ENCODE measurements at places on chromosomes 4 and X. TPM values are rescaled to one million over a fixed set of nuclear protein-coding genes. Genes with fewer than 3 reads are reported as not detected.
A peak's percentile ranks its signal among the peaks of the same experiment; 100 is the strongest.

DNA sequence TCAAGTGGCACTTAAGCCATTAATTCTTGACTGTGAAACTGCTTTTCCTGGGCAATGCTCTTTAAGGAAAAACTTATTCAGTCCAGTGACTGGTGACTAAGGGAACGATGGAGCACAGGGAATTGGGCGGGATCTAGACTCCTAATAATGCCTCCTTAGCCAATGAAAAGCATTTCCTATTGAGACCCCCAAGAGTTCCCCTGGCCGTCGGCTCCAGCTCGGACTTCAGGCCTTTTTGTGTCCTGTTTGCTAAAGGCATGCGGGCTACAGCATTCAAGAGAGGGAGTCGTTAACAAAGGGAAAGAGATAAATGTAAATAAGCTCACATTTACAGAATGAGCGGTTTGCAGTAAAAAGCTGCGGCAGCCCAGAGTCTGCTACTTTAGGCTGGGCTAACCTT, at the start of gene LPAR4:
Gene LPAR4 (plus strand): TSS at position 232 of the 400 bp plus-strand sequence. CDS start 7,150 bp downstream, outside the sequence.
- H3K36me3 ChIP-seq = no peaks in the 10 kb centered on the region
- H3K4me3 ChIP-seq = peak within 1 kb of the TSS; percentile 73
- no peak for DNase-seq
- H3K27me3 ChIP-seq = no peaks in the 10 kb centered on the region
- H3K4me1 ChIP-seq = peaks cover 13% of the 10 kb centered on the region

GRCh38 chr4:5409972-5410618, 298.3 kb downstream of the EVC2 start:
- peaks cover 17% of the 10 kb centered on the region for H3K36me3 ChIP-seq
- H3K27me3 ChIP-seq = no peaks in the 10 kb centered on the region
- no peak overlapping the region for H3K4me3 ChIP-seq

Gene TBX22
- not detected for total RNA-seq

DNA sequence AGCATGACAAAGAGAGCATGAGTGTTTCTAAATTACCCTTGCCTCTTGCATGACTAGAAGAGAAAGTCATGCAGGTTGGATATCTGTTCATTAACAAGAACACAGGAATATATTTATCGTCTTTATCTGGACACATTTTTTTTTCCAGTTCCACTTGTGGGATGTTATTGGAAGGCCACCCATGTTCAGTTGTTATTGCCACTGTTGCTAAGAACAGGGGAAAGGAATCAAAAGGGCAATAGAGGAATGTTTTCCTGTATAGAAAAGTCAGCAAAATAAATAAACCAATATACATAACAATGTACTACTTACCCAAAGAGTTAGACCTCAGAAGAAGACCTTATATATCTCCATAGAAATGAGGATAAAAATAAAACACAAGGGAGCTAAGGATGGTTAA, 270.1 kb downstream of the QDPR start:
- H3K4me3 ChIP-seq = no peak overlapping the region
- H3K36me3 ChIP-seq = no peaks in the 10 kb centered on the region
- H3K27ac ChIP-seq = no peak overlapping the region
- peaks cover 2% of the 10 kb centered on the region for H3K27me3 ChIP-seq
- no peaks in the 10 kb centered on the region for H3K4me1 ChIP-seq
- no peak for DNase-seq

DNA sequence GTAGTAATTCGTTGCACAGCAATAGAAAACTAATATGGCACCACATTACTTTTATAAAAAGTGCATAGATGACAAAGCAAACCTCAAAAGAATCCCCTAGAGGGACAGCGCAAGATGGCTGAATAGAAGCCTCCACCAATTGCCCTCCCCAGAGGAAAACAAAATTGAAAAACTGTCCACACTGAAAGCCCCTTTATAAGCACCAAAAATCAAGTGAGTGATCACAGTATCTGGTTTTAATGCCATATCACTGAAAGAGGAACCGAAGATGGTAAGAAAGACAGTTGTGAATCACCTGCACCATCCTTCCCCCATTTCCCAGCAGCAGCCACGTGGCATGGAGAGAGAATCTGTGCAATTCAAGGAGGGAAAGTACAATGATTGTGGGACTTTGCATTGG, 522.2 kb downstream of the GLUD2 start:
- DNase-seq = no peak
- H3K4me3 ChIP-seq = no peak overlapping the region
- no peaks in the 10 kb centered on the region for H3K36me3 ChIP-seq
- H3K4me1 ChIP-seq = no peaks in the 10 kb centered on the region
- H3K27me3 ChIP-seq = peaks cover 3% of the 10 kb centered on the region
- no peak overlapping the region for H3K27ac ChIP-seq

DNA sequence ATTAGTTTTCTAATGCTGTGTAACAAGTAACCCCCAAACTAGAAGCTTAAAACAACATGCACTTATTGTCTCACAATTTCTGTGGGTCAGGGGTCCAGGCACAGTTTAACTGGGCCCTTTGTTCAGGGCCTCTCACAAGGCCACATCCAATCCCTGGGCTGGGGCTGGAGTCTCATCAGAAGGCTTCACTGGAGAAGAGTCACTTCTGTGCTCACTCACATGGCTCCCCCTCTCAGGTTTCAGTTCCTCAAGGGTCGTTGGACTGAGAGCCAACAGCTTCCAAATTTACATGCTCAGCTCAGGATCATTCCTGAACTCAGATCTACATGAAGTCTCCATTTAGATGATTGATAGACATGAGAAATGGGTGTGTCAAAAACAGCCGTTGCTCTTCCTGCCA, 77.1 kb downstream of the EVC start:
- H3K4me1 ChIP-seq = peaks cover 3% of the 10 kb centered on the region
- DNase-seq = peak; percentile 27
- H3K36me3 ChIP-seq = peaks cover 41% of the 10 kb centered on the region

DNA sequence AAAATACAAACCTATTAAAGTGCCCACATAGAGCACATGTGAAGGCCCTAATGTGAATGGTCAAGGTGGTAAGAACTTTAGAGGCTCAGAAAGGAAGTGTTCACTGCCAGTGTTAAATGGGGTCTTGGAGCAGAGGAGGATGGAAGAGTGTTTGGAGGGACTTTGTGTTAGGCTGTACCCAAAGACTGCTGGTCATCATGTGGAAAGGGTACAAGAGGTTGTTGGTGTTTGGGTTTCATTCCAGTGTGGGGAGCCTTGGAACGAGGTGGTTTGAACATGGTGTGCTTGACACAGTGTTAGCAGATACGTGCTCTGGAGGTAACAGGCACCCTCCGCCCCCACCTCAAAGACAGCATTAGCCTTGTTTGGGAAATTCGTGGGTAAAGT, 73.1 kb downstream of the RAPGEF2 start:
- DNase-seq = no peak
- peak overlapping the region; percentile 78 for H3K27ac ChIP-seq
- H3K36me3 ChIP-seq = no peaks in the 10 kb centered on the region
- H3K27me3 ChIP-seq = no peaks in the 10 kb centered on the region
- peaks cover 46% of the 10 kb centered on the region for H3K4me1 ChIP-seq
- no peak overlapping the region for H3K4me3 ChIP-seq

GRCh38 chrX:147478899-147479298, 432.8 kb upstream of the FMR1 start:
- no peak overlapping the region for H3K27ac ChIP-seq
- no peaks in the 10 kb centered on the region for H3K27me3 ChIP-seq
- H3K36me3 ChIP-seq = no peaks in the 10 kb centered on the region
- no peak for DNase-seq
- H3K4me1 ChIP-seq = no peaks in the 10 kb centered on the region

Gene PLXNA3
- 108 TPM for total RNA-seq

DNA sequence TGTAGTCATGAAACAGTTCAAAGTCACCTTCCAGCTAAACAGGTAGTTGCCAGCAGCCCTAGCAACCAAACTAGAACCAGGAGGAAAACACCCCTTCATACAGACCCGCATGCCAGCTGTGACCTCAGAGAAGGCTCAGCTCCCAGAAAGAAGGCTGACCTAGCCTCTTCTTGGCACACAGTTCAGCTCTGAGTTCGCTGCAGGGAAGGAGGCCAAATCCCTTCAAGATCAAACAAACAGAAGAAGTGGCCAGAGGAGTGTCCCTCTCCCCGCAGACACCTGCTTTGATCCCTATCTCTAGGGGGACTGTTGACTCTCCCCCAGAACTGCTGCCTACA, 56.0 kb downstream of the HADH start:
- H3K27ac ChIP-seq = no peak overlapping the region
- no peaks in the 10 kb centered on the region for H3K27me3 ChIP-seq
- no peak overlapping the region for H3K4me3 ChIP-seq

- H3K4me3 ChIP-seq = no peak overlapping the region
- no peak for DNase-seq
- peaks cover 43% of the 10 kb centered on the region for H3K4me1 ChIP-seq
- H3K27ac ChIP-seq = peak overlapping the region; percentile 5
- no peaks in the 10 kb centered on the region for H3K36me3 ChIP-seq
Observed at GRCh38 chrX:53284684-53285447, 3.5 kb upstream of the IQSEC2 start.

DNA sequence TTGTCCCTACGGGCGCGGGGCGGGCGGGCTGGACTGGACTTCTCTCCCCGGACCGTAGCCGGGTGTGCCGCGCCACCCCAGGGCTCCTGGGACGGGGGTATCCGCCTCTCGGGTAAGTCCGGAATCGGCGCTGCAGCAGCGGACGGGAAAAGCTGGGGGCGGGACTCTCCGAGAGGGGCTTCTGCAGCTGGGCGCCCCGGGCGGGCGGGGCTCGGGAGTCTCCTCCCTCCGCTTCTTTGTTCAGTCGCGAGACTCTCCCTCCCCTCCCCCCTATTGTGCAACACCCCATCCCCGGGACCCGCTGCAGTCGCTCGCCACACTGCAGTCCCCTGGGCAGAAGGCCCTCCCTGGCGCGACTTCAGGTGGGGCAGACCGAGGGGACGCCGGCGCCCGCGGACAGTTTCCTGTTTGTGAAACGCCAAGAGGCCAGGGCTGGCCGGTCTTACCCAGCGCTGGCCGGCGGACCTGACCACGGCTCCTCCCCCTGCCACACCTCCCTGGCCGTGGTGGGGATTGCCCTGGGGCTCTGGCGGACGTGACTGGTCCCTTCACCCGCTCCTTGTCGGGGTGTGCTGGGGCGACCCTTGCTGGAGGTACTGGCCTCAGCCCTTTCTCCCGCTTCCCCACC, 966 bp downstream of the CCNG2 start:
- no peaks in the 10 kb centered on the region for H3K27me3 ChIP-seq
- H3K27ac ChIP-seq = peak overlapping the region; percentile 79
- peaks cover 25% of the 10 kb centered on the region for H3K36me3 ChIP-seq
- H3K4me3 ChIP-seq = peak overlapping the region; percentile 97

DNA sequence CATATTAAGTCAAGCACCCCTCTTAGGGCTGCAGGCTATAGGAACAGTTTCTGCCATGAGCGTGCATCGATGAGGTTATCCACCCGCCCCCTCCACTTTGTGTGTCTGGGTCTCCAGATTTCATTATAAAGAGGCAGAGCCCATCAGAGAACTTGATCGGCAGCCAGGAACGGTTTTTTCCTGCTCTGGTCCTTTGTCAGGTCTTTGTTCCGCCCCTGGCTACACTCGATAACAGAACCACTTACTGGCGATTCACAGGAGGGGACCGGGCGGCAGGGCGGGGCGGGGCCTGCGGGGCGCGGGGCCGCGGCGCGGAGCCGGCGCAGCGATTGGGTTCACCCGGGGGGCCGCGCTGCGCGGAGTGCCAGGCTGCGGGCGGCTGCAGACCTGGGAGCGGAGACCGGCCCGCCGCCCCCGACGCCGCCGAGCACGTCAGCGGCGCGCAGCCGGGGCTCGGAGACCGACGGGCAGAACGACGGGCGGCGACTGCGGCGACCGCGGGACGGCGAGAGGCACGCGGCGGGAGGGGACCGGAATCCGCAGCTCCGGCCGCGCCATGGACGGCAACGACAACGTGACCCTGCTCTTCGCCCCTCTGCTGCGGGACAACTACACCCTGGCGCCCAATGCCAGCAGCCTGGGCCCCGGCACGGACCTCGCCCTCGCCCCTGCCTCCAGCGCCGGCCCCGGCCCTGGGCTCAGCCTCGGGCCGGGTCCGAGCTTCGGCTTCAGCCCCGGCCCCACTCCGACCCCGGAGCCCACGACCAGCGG, at the start of gene SLC10A4:
Gene SLC10A4 (plus strand): TSS at position 338 of the 771 bp plus-strand sequence. CDS start 219 bp downstream, at position 557.
- no peaks in the 10 kb centered on the region for H3K36me3 ChIP-seq
- H3K4me1 ChIP-seq = peaks cover 3% of the 10 kb centered on the region
- no peak for DNase-seq
- peak within 1 kb of the TSS; percentile 67 for H3K4me3 ChIP-seq

DNA sequence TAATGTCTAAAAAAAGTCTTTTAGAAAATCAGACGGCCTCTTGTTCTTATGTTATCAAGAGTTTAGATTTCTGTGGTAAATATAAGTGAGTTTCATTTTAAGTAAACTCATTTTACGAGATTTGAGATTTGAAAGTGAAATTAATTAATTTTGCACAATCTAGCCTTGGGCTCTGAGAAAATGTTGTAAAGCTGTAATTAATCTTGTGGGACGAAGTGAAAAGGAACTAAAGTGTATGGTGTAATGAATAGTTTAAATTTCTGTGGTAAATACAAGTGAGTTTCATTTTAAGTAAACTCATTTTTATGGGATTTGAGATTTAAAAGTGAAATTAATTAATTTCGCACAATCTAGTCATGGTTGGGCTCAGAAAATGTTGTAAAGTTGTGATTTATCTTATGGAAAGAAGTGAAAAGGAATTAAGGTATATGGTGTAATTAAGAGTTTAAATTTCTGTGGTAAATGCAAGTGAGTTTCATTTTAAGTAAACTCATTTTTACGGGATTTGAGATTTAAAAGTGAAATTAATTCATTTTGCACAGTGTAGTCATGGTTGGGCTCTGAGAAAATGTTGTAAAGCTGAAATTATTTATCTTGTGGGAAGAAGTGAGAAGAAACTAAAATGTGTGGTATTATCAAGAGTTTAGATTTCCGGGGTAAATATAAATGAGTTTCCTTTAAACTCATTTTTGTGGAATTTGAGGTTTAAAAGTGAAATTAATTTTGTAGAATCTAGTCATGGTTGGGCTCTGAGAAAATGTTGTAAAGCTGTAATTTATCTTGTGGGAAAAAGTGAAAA, 1.6 kb downstream of the SCML1 start:
- no peaks in the 10 kb centered on the region for H3K27me3 ChIP-seq
- peak overlapping the region; percentile 87 for H3K4me3 ChIP-seq
- H3K36me3 ChIP-seq = no peaks in the 10 kb centered on the region

DNA sequence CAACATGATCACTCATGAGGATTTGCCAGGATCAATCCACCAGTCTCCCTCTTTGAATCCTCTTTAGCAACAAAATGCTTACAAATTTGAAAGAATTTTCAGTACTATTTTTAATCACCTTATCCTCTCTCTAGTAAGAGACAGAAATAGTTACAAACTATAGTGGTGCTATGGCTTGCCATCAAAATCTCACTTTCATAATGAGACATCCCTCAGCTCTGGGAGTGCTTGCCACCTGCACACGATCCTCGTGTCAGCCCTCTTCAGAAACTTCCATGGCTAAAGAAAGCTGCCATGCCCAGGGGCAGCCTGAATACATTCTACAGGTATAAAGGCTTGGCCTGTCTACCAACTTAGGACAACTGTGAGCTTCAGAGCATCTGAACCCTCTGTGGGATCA, 5.1 kb upstream of the DHX15 start:
- no peaks in the 10 kb centered on the region for H3K27me3 ChIP-seq
- no peaks in the 10 kb centered on the region for H3K36me3 ChIP-seq
- no peak overlapping the region for H3K4me3 ChIP-seq
- peaks cover 8% of the 10 kb centered on the region for H3K4me1 ChIP-seq

DNA sequence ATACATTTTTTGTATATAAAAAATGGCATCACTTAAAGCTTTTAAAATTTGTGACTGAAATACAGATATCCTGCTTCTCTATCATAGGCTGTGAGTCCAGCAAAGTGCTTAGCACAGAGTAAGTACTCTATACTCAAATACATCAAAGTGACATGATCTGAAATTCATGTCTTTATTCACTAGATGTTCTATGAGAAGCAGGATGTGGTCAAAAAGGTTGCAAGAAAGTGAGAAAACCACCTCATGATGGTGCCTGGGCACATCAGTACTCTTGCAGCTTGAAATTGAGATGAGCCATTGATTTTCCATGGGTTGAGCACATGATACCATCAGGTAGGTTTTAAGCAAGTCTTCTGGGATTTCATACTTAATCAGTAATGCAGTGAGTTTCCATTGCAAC, 20.4 kb upstream of the SFRP2 start:
- no peaks in the 10 kb centered on the region for H3K36me3 ChIP-seq
- no peaks in the 10 kb centered on the region for H3K4me1 ChIP-seq
- no peak for DNase-seq
- H3K4me3 ChIP-seq = no peak overlapping the region
- no peak overlapping the region for H3K27ac ChIP-seq
